Activated CD8-positive, alpha-beta T cell treated with anti-CD3 and anti-CD28 coated beads, Interleukin-2, amount 10 ng/mL, durations not matched to agents 7 days and 5 days (primary cell): ENCODE measurements at places on chromosomes 7 and 10. TPM values are rescaled to one million over a fixed set of nuclear protein-coding genes. Genes with fewer than 3 reads are reported as not detected.

KLLN gene
- total RNA-seq, result 0.94 TPM

- no peak overlapping the region for H3K4me3 ChIP-seq
- DNase-seq, result no peak
- no peaks in the 10 kb centered on the region for H3K4me1 ChIP-seq
- peaks cover 16% of the 10 kb centered on the region for H3K27me3 ChIP-seq
- H3K36me3 ChIP-seq, result no peaks in the 10 kb centered on the region
- H3K27ac ChIP-seq, result no peak overlapping the region
Measured at GRCh38 chr10:132062641-132063390, 2.9 kb upstream of the JAKMIP3 start.

DNA sequence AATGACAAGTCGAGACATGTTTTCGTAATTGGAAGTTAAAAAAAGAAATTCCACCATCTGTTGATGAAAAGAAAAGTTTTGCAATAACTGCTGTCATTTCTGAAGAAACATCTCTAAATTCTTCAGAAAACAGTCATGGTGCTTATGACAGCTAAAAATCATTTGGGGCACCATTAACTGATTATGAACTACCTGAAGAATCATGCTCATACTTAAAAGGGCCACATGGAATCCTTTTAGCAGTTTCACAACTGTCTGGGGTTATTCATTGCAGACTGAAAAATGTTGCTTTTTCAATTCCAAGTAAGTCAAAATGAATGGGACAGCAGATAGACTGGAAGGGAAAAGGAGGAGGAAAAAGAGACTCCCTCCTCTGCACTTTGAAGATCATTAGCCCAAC, 134.2 kb downstream of the CHN2 start:
- H3K4me1 ChIP-seq, result peaks cover 15% of the 10 kb centered on the region
- DNase-seq, result no peak
- no peak overlapping the region for H3K4me3 ChIP-seq
- H3K27ac ChIP-seq, result no peak overlapping the region
- H3K27me3 ChIP-seq, result no peaks in the 10 kb centered on the region
- peaks cover 2% of the 10 kb centered on the region for H3K36me3 ChIP-seq

FAM25C gene
- not detected for total RNA-seq

DNA sequence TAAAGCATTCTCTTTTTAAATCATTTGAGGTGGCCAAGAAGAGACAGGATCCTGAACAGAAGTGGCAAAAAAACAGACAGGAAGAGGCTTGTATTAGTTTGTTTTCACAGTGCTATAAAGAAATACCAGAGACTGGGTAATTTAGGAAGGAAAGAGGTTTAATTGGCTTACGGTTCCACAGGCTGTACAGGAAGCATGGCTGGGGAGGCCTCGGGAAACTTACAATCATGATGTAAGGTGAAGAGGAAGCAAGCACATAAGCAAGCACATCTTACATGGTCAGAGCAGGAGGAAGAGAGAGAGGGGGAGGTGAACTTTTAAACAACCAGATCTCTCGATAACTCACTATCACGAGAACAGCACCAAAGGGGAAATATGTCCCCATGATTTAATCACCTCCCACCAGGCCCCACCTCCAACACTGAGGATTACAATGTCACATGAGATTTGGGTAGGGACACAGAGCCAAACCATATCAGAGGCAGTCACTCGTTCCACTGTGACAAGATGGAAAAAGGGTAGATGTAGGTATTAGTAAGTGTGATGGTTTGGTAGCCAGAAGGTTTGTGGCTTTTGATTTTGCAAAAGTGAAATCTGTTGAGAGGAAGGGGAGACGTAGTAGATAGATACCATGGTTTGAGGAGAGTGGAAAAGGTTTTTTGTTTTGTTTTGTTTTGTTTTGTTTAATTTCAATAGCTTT, 5.1 kb downstream of the MSRB2 start:
- H3K27me3 ChIP-seq, result no peaks in the 10 kb centered on the region
- H3K4me1 ChIP-seq, result peaks cover 28% of the 10 kb centered on the region
- no peak for DNase-seq
- no peak overlapping the region for H3K4me3 ChIP-seq
- H3K27ac ChIP-seq, result peak overlapping the region; percentile 7

DNA sequence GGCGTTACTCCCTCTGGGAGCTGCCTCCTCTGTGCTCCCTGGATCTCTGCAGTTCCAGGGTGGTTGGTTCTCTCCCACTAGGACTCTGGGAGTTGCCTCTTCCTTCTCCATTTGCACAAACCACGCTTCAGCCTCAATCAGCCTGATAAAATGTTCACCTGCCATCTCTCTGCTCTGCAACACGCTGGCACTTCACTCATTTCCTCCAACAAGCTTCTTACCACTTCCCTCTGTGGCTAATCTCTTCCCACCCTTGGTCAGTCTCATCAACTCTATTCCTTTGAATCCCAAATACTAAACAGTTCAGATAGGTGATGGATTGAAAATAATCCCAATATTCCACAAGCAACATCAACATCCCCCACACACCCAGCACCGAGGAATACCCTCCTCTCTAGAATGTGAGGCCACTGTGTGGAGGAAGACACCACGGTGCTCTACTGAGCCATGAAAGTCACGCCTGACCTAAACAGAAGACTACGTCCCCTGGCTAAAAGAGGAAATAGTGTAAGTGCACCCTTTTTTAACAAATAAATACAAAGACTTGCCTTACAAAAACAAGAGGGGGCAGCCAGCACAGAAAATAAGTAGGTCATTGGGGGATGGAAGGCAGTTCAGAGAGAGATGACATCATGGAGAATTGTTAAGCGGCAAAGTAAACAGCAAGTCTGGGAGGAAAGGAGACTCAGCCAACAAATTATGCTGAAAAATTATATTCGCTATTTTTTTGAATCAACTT, 1.9 kb upstream of the FAM170B start:
- peaks cover 3% of the 10 kb centered on the region for H3K4me1 ChIP-seq
- no peak overlapping the region for H3K27ac ChIP-seq

LAMB4 gene
- not detected for total RNA-seq

GRCh38 chr7:7569615-7570014, 2.9 kb downstream of the MIOS start:
- H3K27ac ChIP-seq, result peak overlapping the region; percentile 95
- peaks cover 48% of the 10 kb centered on the region for H3K36me3 ChIP-seq
- DNase-seq, result no peak
- no peaks in the 10 kb centered on the region for H3K27me3 ChIP-seq
- peak overlapping the region; percentile 86 for H3K4me3 ChIP-seq
- H3K4me1 ChIP-seq, result peaks cover 40% of the 10 kb centered on the region

PILRA gene
- 11.5 TPM for total RNA-seq

DNA sequence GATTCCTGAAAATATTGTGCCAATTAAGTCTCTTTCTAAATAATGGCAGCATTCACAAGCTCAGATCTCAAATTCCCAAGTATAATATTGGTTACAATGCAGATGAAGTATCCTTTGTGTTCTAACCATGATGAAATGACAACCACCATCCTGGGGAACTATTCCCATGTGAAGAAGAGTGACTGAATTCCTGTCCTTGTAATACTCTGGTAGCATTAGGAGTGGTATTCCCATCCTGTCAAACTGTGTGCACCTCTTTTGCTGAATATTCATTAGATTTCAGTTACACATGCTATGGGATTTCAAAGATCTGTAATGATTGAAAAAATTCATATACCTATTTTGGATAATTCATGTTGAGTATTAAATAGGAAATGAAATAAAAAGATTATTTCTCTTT, 86.1 kb upstream of the SMIM30 start:
- no peak overlapping the region for H3K4me3 ChIP-seq
- no peak overlapping the region for H3K27ac ChIP-seq
- DNase-seq, result no peak
- no peaks in the 10 kb centered on the region for H3K4me1 ChIP-seq
- no peaks in the 10 kb centered on the region for H3K36me3 ChIP-seq

GRCh38 chr7:34104115-34104514, 198.8 kb downstream of the BMPER start:
- H3K27ac ChIP-seq, result no peak overlapping the region
- no peaks in the 10 kb centered on the region for H3K4me1 ChIP-seq
- no peaks in the 10 kb centered on the region for H3K36me3 ChIP-seq
- H3K27me3 ChIP-seq, result no peaks in the 10 kb centered on the region
- no peak overlapping the region for H3K4me3 ChIP-seq
- no peak for DNase-seq
